H1 (cell line): ENCODE measurements at places on chromosomes 1 and 21. TPM values are rescaled to one million over a fixed set of nuclear protein-coding genes. Genes with fewer than 3 reads are reported as not detected.

DNA sequence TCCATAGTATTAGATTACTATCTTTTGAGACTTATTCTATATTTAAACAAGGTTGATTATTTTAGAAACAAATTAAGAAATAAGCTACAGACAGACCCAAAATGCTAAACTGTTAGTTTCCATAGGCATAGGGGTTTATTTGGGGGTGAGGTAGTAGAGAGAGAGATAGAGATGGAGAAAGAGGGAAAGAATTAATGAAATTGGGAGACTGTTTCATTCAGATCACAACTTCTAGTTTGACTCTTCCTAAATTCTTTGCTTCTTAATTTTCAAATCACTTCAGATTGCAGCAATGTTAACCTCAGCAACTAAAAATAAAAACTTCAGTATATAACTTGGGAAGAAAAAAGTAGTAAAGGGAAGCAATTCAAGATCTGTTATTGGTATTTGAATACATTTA is 3.4 kb downstream of the JUN start:
- H3K27ac ChIP-seq, result no peak overlapping the region
- H3K36me3 ChIP-seq, result no peaks in the 10 kb centered on the region
- H3K4me3 ChIP-seq, result no peak overlapping the region
- H3K4me1 ChIP-seq, result no peaks in the 10 kb centered on the region; the same call in 1 of the 2 replicates

DNA sequence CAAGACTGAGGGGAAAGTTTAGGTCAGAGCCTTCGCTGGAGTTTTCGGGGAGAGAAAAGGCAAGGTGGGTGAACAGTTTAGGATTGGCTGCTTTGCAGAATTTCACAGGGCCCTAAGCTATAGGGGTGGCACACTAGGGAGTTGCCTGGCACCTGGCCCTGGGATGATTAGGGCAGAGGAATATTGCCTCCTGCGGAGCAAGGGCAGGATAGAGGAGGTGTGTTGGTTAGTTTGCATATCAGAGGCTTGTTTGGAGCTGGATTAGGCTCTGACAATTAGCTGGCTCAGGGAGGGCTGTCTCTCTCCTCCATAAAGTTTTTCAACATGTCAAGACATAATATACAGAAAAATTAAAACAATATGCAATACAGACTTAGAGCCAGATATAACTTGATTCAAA is 436.4 kb downstream of the DISC1 start:
- no peaks in the 10 kb centered on the region for H3K4me1 ChIP-seq
- no peaks in the 10 kb centered on the region for H3K27me3 ChIP-seq
- no peaks in the 10 kb centered on the region for H3K36me3 ChIP-seq
- H3K27ac ChIP-seq, result no peak overlapping the region
- H3K4me3 ChIP-seq, result no peak overlapping the region

DNA sequence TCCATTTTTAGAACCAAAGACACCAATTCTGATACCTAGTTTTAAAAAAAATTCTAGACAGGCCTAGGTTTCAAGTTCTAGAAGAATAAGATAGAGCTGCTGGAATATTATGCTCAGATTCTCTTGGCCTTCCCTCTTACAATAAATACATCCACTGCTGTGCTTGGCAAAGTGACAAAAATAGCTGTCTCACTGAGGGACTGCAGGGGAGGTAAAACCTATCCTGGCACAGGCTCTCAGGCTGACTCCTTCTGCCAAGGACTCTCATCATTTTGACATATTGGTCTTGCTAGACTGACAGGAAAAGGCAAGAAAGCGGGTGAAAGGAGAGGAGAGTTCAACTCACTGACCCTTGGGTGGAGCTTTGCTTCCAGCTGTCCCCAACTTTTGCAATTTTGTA is 197.0 kb upstream of the LHX8 start:
- no peaks in the 10 kb centered on the region for H3K4me1 ChIP-seq
- DNase-seq, result no peak
- no peaks in the 10 kb centered on the region for H3K27me3 ChIP-seq
- H3K27ac ChIP-seq, result no peak overlapping the region
- H3K36me3 ChIP-seq, result no peaks in the 10 kb centered on the region

DNA sequence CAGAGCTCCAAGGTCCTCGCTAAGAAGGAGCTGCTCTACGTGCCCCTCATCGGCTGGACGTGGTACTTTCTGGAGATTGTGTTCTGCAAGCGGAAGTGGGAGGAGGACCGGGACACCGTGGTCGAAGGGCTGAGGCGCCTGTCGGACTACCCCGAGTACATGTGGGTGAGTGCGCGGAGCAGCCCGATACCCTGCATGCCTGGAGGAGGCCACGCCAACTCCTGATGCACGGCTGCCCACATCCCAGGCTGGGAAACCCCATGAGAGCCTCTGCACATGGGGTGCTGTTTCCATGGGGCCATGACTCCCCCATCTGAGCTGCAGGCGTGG is 43.0 kb upstream of the TRAPPC10 start:
- no peak for DNase-seq
- H3K4me1 ChIP-seq, result no peaks in the 10 kb centered on the region
- H3K4me3 ChIP-seq, result no peak overlapping the region
- H3K27me3 ChIP-seq, result no peaks in the 10 kb centered on the region
- no peaks in the 10 kb centered on the region for H3K36me3 ChIP-seq

GRCh38 chr1:42340901-42341300 is 5.9 kb upstream of the FOXJ3 start:
- no peaks in the 10 kb centered on the region for H3K36me3 ChIP-seq
- H3K27me3 ChIP-seq, result no peaks in the 10 kb centered on the region
- H3K4me3 ChIP-seq, result no peak overlapping the region; the same call in 1 of the 2 replicates
- DNase-seq, result no peak
- H3K4me1 ChIP-seq, result peaks cover 3% of the 10 kb centered on the region

DNA sequence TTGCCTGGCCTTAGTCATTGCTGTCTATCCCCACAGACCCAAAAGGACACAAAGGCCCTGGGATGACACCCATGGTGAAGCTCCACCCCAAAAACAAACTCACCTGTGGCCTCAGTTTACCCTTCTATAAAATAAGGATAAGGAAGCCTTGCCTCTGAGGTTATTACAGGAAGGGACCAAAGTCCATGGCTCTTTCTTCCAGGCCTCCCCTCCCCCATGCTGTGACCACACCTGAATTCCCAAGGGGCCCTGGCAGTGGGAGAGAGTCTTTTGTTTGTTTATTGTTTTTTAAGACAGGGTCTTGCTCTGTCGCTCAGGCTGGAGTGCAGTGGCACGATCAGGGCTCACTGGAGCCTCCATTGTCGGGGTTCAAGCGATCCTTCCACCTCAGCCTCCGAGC is 10.5 kb upstream of the TNFRSF25 start:
- no peak overlapping the region for H3K4me3 ChIP-seq
- peaks cover 3% of the 10 kb centered on the region; the same call in 1 of the 2 replicates for H3K36me3 ChIP-seq
- H3K4me1 ChIP-seq, result peaks cover 8% of the 10 kb centered on the region
- no peak overlapping the region for H3K27ac ChIP-seq
- H3K27me3 ChIP-seq, result no peaks in the 10 kb centered on the region
- DNase-seq, result no peak

DNA sequence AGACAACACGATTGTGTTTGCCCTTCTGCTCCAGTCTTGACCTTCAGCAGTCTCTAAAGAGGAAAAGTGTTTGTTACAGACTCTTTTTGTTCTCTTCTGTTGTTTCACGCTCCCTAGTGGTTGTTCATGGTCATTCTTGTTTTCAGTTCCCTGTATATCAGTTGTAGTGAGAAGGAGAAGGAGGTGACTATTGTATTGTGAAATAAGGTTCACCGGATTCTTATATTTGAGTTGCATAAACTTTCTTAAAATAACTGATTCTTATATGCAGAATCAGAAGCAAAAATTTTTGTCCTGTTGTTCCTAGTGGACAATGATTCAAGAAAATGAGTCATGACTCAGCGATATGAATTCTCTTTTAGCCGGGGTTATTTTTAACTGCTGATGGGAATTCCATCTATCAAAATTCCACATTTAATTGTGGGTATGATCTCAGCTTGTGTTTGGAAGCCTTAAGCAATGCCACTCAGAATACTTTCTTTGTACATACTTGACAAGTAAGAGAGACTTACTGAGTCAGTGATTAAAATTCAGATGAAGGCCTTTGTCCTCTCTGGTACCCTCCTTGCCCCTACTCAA is 152.2 kb downstream of the CLEC20A start:
- H3K4me3 ChIP-seq, result no peak overlapping the region
- DNase-seq, result no peak
- H3K4me1 ChIP-seq, result no peaks in the 10 kb centered on the region; the same call in 1 of the 2 replicates

- no peak overlapping the region for H3K4me3 ChIP-seq
- H3K36me3 ChIP-seq, result no peaks in the 10 kb centered on the region
- no peaks in the 10 kb centered on the region for H3K27me3 ChIP-seq
- H3K4me1 ChIP-seq, result no peaks in the 10 kb centered on the region
Observed at GRCh38 chr1:192914696-192915095, 105.9 kb downstream of the RGS2 start.

- H3K4me1 ChIP-seq, result no peaks in the 10 kb centered on the region
- no peak overlapping the region for H3K4me3 ChIP-seq
- no peak for DNase-seq
- no peaks in the 10 kb centered on the region for H3K27me3 ChIP-seq
Observed at GRCh38 chr1:236038034-236038433, 26.9 kb downstream of the NID1 start.

- H3K4me1 ChIP-seq, result no peaks in the 10 kb centered on the region
- H3K27me3 ChIP-seq, result no peaks in the 10 kb centered on the region
- H3K4me3 ChIP-seq, result no peak overlapping the region
- no peak for DNase-seq
- no peaks in the 10 kb centered on the region for H3K36me3 ChIP-seq
Observed at GRCh38 chr1:238248356-238248755, 357.6 kb upstream of the ZP4 start.

DNA sequence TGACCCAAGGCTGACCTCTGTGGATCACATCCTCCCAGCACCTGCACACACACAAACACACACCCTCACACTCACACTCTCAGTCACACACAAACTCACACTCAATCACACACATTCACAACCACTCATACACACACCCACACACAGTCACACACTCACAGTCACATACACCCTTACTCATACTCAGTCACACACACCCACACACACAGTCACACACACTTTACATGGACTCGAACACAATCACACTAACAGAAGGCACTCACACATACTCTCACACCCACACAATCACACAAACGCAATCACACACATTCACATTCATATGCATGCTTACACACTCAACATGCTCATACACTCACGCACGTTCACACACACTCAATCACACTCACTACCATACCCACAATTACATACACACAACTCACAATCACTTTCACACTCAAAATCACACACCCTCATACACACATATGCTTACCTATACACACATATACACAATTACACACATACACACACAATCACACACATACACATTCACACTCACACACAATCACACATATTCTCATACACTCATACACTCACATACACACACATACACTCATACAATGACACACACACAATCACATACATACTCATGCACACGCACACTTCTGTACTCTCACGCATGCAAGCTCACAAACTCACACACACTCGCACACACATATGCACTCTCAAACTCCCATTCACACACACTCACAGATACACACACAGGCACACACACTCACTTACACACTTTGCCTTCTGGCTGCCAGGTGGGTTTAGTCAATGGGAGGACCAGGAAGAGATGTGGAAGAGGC is 6.1 kb downstream of the MEGF6 start:
- no peaks in the 10 kb centered on the region for H3K36me3 ChIP-seq
- no peak overlapping the region for H3K27ac ChIP-seq
- DNase-seq, result no peak
- H3K4me3 ChIP-seq, result no peak overlapping the region
- peaks cover 11% of the 10 kb centered on the region for H3K4me1 ChIP-seq
- no peaks in the 10 kb centered on the region for H3K27me3 ChIP-seq

ERICH3 gene
- not detected in 2 replicates for total RNA-seq

HSD3B2 gene
- not detected in 2 replicates for total RNA-seq

INSRR gene
- not detected in 2 replicates for total RNA-seq

TRIM67 gene
- total RNA-seq, result not detected in 2 replicates

TNNI3K gene
- total RNA-seq, result 0.19 and 0.48 TPM in 2 replicates

KRTAP13-2 gene
- total RNA-seq, result not detected in 2 replicates

TNFRSF8 gene
- total RNA-seq, result 32.7 and 35.1 TPM in 2 replicates

UBE2Q1 gene
- total RNA-seq, result 71.7 and 95.8 TPM in 2 replicates

C1orf167 gene
- 0.90 and 1.3 TPM in 2 replicates for total RNA-seq
